ENCODE measurements at places on chromosomes 7 and 10. TPM values are rescaled to one million over a fixed set of nuclear protein-coding genes. Genes with fewer than 3 reads are reported as not detected.

- no peak overlapping the region for H3K4me3 ChIP-seq
- H3K4me1 ChIP-seq: peaks cover 89% of the 10 kb centered on the region
- no peak for DNase-seq
- no peak overlapping the region for H3K27ac ChIP-seq
- H3K36me3 ChIP-seq: peaks cover 35% of the 10 kb centered on the region
These were observed 15.7 kb downstream of the APBB1IP start for GRCh38 chr10:26453850-26454249.

The FKBP6 gene
- not detected for total RNA-seq

- peaks cover 2% of the 10 kb centered on the region for H3K27me3 ChIP-seq
- H3K27ac ChIP-seq: no peak overlapping the region
- H3K4me1 ChIP-seq: no peaks in the 10 kb centered on the region
- no peaks in the 10 kb centered on the region for H3K36me3 ChIP-seq
- no peak overlapping the region for H3K4me3 ChIP-seq
- no peak for DNase-seq
These were observed 139.4 kb downstream of the SKIDA1 start for GRCh38 chr10:21385996-21386585.

The NKX1-2 gene
- not detected for total RNA-seq

DNA sequence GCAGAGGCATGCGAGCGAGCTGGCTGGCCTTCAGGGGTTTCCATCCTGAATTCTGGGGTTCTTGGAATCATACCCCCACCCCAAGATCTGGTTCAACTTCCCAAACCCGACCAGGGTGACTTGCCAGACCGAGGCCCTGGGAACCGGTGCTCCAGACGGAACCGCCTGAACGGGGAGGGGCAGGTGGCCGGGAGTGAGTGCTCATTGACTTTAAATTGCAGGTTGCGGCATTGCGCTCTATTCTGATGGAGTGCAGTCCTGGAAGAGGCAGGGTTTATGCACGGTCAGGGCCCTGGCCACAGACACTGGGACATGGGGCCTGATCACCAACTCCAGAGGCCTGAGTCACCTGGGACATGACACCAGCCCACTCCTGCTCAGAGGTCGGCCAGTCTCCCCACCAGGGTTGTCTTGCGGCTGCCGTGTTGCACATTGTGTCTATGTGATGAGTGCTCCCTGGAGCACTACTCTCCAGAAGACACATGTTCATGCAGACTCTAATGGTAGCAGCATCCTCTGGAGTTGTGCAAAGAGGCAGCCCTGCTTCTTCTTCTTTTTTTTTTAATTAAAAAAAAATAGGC, 5.8 kb upstream of the DDIT4 start:
- H3K4me3 ChIP-seq: no peak overlapping the region
- no peaks in the 10 kb centered on the region for H3K27me3 ChIP-seq
- H3K27ac ChIP-seq: no peak overlapping the region
- H3K36me3 ChIP-seq: no peaks in the 10 kb centered on the region
- DNase-seq: no peak

- no peak for DNase-seq
- H3K4me1 ChIP-seq: no peaks in the 10 kb centered on the region
- peaks cover 18% of the 10 kb centered on the region for H3K27me3 ChIP-seq
- H3K4me3 ChIP-seq: no peak overlapping the region
- H3K27ac ChIP-seq: no peak overlapping the region
- H3K36me3 ChIP-seq: no peaks in the 10 kb centered on the region
These were observed 113.4 kb downstream of the DIP2C start for GRCh38 chr10:576130-576465.

The SSC4D gene
- total RNA-seq: 0.55 TPM

- H3K36me3 ChIP-seq: no peaks in the 10 kb centered on the region
- H3K4me3 ChIP-seq: no peak overlapping the region
- no peaks in the 10 kb centered on the region for H3K4me1 ChIP-seq
- H3K27me3 ChIP-seq: peaks cover 18% of the 10 kb centered on the region
These were observed 71.9 kb downstream of the CFAP46 start for GRCh38 chr10:132870426-132870825.

GRCh38 chr10:126905776-126906703, 812 bp downstream of the DOCK1 start:
- no peak overlapping the region for H3K27ac ChIP-seq
- no peak overlapping the region for H3K4me3 ChIP-seq
- H3K27me3 ChIP-seq: peaks cover 18% of the 10 kb centered on the region
- H3K4me1 ChIP-seq: peaks cover 5% of the 10 kb centered on the region
- H3K36me3 ChIP-seq: no peaks in the 10 kb centered on the region
- no peak for DNase-seq

DNA sequence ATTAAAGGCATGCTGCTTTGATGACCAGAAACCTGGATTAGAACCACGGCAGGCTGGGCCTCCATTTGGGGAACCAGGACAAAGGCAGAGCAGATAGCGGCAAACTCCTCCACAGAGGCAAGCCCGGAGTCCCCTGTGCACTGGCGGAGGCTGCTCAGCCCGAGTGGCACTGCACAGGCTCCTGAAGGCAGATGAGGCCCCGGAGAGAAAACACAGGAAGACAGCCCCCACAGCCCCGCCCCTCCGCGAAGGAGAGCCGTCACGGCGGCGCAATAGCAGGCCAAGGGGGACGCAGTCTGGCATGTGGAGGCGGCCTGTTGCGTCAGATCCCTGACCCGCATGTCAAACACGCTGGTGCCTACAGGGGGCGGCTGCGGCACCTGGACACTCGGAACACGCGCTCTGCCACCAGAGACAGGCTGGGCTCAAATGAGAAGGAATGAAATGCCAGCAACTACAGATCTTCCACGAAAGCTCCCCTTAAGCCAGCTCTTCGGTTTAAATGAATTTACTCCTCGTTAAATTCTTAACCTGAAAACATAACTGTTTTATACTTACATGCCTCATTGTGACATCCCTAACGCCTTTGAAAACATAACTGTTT, 128.5 kb downstream of the MAD1L1 start:
- H3K27ac ChIP-seq: peak overlapping the region; percentile 71
- H3K4me1 ChIP-seq: peaks cover 41% of the 10 kb centered on the region
- peak; percentile 67 for DNase-seq
- H3K36me3 ChIP-seq: no peaks in the 10 kb centered on the region

- H3K27me3 ChIP-seq: no peaks in the 10 kb centered on the region
- no peaks in the 10 kb centered on the region for H3K4me1 ChIP-seq
- H3K27ac ChIP-seq: no peak overlapping the region
- no peak for DNase-seq
These were observed 62.0 kb upstream of the STEAP4 start for GRCh38 chr7:88368686-88369085.

The AKR1C1 gene
- total RNA-seq: not detected

The LIPN gene
- total RNA-seq: 0.27 TPM

The AZGP1 gene
- total RNA-seq: not detected

GRCh38 chr10:85864173-85864549, 502.4 kb downstream of the GRID1 start:
- H3K4me1 ChIP-seq: no peaks in the 10 kb centered on the region
- DNase-seq: no peak
- no peak overlapping the region for H3K4me3 ChIP-seq
- no peaks in the 10 kb centered on the region for H3K36me3 ChIP-seq
- no peak overlapping the region for H3K27ac ChIP-seq

GRCh38 chr10:119509909-119510451, 32.5 kb downstream of the RGS10 start:
- H3K27me3 ChIP-seq: no peaks in the 10 kb centered on the region
- H3K27ac ChIP-seq: no peak overlapping the region
- H3K4me3 ChIP-seq: no peak overlapping the region
- H3K4me1 ChIP-seq: no peaks in the 10 kb centered on the region
- H3K36me3 ChIP-seq: peaks cover 32% of the 10 kb centered on the region

- no peak overlapping the region for H3K4me3 ChIP-seq
- peak; percentile 29 for DNase-seq
- no peak overlapping the region for H3K27ac ChIP-seq
- H3K27me3 ChIP-seq: peaks cover 10% of the 10 kb centered on the region
These were observed 4.9 kb upstream of the SLC29A3 start for GRCh38 chr10:71314028-71314693.

GRCh38 chr10:4931587-4931986, 31.6 kb upstream of the AKR1C1 start:
- H3K27me3 ChIP-seq: no peaks in the 10 kb centered on the region
- no peaks in the 10 kb centered on the region for H3K4me1 ChIP-seq
- H3K27ac ChIP-seq: no peak overlapping the region
- no peak overlapping the region for H3K4me3 ChIP-seq
- H3K36me3 ChIP-seq: no peaks in the 10 kb centered on the region

GRCh38 chr10:4176500-4177281, 391.7 kb upstream of the KLF6 start:
- DNase-seq: no peak
- peak overlapping the region; percentile 64 for H3K4me3 ChIP-seq
- H3K27ac ChIP-seq: no peak overlapping the region
- H3K4me1 ChIP-seq: peaks cover 28% of the 10 kb centered on the region
- no peaks in the 10 kb centered on the region for H3K36me3 ChIP-seq

Data from activated B cell treated with CpG ODN at 0.5 μM for 24 hours (primary cell).